Mammary epithelial cell (primary cell): ENCODE measurements at places on chromosomes 1 and 21. TPM values are rescaled to one million over a fixed set of nuclear protein-coding genes. Genes with fewer than 3 reads are reported as not detected.
A peak's percentile ranks its signal among the peaks of the same experiment; 100 is the strongest.

Gene B3GALT5
- total RNA-seq, result not detected

Gene LIX1L
- 12.4 and 16.0 TPM in 2 replicates for total RNA-seq

Gene PROK1
- total RNA-seq, result not detected

DNA sequence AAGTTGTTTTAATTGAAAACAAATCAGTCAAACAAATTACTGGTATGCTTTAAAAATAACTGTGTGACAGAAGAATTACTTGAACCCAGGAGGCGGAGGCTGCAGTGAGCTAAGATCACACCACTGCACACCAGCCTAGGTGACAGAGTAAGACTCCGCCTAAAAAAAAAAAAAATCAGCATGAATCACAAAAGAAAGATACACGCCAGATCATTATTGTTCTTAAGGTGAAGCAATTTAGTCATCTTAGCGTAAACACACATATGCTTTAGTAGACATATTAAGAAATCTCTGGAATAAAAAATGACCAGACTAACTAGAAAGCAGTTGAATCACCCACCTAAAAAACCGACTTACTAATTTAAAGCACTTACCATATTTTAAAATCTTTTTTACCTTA, 20.2 kb downstream of the RERE start:
- DNase-seq, result peak; percentile 82

Gene TMPRSS2
- 0.83 TPM for total RNA-seq

DNA sequence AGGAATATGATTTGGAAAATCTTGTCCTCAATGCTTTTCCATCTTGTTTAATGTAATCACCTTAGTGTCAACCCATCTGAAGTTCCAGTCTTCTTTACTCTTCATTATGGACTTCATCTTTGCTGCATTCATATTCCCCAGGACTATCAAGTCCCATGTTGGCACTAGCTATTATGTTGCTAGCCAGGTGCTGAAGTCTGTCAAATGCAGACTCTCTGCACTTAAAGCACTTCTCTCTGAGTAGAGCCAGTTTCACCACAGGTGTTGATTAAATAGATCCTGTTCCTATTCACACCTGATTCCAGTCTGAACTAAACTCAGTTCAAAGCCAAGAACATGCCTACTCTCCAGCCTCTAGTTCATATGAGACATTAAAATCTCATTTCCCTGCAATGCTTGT, 75.0 kb upstream of the PKN2 start:
- DNase-seq, result no peak

DNA sequence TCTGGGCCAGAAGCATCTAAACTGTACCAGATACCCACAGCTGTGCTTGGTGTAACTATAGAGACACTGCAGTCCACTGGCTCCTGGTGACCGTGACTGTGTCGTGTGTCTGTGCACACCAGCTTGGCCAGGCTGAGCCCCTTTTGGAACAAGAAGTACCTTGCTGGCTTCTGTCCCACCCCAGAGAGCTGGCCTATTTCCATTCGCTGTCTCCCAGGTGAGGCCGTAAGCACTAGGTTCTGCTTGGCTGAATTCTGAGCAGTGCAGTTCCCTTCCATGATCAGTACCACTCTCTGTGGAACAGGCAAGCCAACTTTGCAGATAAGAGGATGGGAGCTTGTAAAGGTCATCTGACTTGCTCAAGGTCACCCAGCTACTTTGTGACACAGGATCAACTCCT, 119.9 kb upstream of the DNAH14 start:
- DNase-seq, result no peak

Gene ZNF692
- 39.9 and 48.5 TPM in 2 replicates for total RNA-seq

GRCh38 chr1:201013991-201014815, 9.3 kb downstream of the KIF21B start:
- no peak for DNase-seq
